ENCODE measurements at places on chromosomes 12 and 14.

DNA sequence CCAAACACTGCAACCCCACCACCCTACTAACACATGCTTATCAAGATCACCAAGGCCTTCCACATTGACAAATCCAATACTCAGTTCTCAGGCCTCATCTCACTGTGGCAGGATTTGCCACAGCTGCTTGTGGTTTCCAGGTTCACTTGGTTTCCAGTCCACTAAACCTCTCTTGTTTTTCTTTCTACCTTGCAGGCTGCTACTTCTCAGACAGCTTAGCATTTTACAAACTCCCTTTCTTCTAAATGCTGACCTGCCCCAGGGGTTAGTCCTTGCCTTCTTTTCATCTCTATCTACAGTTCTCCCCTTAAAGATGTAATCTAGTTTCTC, 84.1 kb downstream of the BCAT1 start:
- no peak for DNase-seq

DNA sequence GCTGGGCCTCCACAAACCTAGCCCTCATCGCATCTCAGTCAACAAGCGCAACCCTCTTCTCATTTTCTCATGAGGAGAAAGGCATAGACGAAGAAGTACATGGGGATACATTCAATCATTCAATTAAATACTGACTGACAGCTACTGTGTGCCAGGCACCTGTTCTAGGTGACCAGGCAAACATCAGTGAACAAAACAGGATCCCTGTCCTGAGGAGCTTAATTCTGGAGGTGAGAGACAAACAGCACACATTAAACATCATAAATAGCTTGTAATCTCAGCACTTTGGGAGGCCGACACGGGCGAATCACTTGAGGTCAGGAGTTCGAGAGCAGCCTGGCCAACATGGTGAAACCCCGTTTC, 362 bp upstream of the ACYP1 start:
- no peak for DNase-seq

DNA sequence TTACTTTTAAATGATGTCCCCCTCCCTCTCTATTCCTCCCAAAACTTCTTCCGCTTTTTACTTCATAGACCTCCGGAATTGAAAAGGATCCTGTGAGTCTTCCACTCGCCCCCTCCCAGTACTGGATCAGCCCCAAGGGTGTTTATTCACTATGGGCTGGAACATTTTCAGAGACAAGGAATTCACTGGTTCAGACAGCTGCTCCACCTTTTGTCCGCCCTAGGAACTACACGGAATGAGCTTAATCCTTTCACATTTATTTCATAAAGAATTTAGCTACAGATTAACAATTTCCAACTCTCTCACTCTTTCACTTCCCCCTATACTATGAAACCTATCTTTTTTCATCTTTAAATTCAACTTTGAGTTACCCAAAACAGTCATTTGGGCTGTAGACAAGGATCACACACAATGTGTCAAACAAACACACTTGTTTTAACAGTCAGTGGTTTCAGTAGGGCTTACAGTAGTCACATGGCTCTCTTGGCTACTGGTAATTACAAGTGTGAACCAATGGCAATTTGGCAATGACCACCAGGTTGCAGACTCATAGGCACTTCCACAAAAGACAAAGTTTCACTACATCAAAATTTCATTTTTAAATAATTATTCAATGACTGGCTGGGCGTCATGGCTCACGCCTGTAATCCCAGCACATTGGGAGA, 20.6 kb downstream of the CNIH1 start:
- DNase-seq: no peak

GRCh38 chr12:98492580-98493140, 22.7 kb upstream of the TMPO start:
- no peak for DNase-seq

DNA sequence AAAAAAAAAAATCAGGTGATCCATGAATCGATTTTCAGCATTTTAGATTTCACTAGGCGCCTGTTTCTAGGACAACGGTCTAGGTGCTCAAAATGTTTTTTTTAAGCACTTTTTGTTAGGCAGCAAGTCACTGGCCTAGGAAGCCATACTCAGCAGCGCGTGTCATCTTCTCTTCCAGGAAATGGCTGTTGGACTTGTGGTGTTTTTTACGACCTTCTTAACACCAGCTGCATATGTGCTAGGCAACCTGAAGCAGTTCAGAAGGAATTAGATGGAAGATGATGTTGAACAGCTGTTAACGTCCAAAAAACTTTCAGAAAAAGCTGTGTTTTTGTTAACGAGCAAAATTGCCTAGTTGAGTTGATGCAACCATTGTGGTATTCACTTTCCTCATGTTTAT, 868 bp downstream of the COX8C start:
- DNase-seq: no peak

- DNase-seq: no peak
These were observed 862 bp downstream of the CRIP2 start for GRCh38 chr14:105475269-105476096.

GRCh38 chr12:32264961-32265360, 134.4 kb upstream of the FGD4 start:
- DNase-seq: no peak

DNA sequence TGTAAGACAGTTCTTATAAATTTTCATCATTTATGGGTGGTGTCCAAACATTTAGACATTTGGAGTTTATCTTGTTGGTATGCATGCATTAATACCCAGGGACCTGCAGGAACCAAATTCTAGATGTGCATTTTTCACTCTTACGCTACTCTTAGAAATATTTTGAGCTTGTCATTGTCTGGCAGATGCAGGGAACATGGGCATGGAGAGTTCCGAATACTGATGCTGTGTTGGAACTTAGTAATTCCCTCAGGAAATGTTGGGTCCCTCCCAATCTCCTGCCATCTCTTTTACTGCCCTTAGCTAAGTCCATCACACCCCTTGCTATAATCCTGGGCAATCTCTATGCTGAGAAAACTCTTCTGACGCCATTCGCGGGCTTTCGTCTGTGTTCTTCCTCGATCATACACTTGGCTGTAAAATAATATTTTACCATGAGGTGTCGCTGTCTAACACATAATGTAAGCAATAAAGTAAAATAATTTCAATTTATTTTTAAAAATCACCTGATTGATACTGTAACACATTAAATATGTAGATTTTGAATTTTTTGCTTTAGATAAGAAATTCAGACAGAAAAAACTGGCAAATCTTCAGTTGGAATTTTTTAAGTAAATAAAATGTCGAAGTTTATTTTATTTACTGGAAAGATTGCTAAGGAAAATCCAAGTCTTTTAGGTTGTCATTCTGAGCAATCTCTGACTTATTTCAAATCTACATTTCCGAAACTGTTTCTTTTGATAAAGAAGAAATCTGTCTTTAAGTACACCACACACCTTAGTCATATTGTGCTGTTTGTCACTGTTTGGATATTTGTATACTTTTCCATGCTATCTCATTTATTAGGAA, 304.1 kb upstream of the SSTR1 start:
- DNase-seq: no peak

DNA sequence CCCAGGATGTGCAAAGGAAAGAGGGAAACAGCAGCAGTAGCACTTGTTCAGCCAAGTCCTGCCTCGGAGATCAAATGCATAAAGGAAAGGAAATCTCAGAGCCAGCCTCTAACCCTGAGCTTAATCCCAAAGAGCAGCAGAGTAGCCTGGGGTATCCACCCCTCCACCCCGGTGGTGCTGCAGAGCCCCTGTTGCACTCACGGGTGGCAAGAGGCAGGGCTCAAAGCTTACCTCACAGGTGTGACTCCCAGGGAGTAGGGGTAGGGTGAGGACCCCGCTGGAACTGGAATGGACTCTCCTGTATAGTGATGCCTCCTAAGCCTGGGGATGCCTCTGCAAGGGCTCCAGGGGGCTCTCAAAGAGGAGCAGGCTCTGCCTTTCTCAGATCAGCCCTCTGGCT, 211.1 kb downstream of the CACNA1C start:
- DNase-seq: no peak

- DNase-seq: no peak
These were observed 82.8 kb downstream of the BORCS5 start for GRCh38 chr12:12439636-12440035.

DNA sequence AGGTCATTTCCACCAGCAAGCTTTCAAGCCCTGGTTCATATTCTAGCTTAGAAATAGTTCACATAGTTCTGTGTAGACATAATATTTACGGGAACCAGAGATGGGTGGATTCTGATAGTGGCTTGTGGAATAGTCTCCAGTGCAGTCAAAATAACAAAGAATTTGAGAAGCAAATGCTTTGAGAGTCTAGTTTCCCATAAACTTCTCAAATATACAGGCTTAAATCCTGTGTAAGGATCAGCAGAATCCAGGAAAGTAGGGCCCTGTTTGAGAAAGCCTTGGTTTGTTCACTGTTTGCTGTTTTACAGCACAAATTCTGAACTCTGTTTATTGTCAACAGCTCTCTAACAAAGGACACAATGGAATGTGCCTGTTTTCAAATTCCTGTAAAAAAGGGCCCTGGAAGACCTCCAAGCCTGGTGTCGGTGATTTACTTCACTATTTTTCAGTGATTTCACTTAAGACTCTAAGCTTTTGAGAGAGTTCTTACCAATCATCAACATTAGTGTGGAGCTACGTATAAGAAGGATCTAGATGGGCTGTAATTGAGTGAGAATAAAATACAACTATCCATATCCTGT, 11.4 kb upstream of the FOS start:
- no peak for DNase-seq

GRCh38 chr14:104686624-104687517, 2.5 kb upstream of the INF2 start:
- no peak for DNase-seq

GRCh38 chr14:74754899-74755298, 8.2 kb upstream of the YLPM1 start:
- DNase-seq: no peak

DNA sequence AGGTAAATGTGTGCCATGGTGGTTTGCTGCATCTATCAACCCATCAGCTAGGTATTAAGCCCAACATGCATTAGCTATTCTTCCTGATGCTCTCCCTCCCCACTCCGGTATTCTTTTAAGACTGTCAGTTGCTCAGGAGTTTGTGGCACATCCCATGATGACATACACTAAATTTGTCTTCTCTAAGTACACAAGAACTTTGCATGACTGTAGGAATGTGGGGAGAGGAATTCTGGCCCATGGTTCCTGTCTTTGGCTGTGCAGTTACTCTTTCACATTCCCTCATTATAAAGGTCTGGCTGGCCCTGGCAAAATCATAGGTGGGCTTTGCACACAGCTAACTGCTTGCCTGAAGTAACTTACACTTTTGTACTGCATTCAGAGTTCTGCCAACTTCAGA, 30.3 kb downstream of the HMGA2 start:
- DNase-seq: no peak

GRCh38 chr12:93757792-93758694, 80.9 kb downstream of the CRADD start:
- DNase-seq: no peak
